Adipocyte (in vitro differentiated cells): ENCODE measurements at places on chromosomes 6 and 20.

DNA sequence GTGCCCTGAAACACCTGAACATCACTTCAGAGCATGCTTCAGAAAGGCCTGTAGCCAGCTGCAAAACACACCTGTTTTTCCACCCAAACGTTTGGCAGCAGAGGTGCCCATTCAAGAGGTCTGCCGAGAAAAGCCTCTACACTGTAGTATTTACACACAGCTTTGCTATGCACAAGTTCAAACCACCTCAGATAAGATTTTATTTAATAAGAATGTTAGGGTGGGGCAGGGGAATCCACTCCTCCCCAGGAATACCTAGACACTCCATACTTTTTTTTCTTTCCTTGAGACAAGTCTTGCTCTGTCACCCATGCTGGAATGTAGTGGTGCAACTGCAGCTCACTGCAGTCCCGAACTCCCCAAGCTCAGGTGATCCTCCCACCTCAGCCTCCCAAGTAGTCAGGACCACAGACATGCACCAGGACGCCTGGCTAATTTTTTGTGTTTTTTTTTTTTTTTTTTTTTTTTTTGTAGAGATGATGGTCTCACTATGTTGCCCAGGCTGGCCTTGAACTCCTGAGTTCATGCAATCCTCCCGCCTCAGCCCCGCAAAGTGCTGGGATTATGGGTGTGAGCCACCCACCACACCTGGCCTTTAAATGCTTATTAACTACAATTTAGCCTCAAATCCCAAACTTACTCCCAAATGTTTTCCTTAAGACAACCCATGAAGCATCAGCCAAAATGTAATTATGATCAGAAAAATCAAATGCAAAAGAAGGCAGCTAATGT is 9.7 kb downstream of the MRPL14 start:
- no peak for DNase-seq

GRCh38 chr6:35148167-35148741 is 7.1 kb upstream of the TCP11 start:
- peak; percentile 28 for DNase-seq

DNA sequence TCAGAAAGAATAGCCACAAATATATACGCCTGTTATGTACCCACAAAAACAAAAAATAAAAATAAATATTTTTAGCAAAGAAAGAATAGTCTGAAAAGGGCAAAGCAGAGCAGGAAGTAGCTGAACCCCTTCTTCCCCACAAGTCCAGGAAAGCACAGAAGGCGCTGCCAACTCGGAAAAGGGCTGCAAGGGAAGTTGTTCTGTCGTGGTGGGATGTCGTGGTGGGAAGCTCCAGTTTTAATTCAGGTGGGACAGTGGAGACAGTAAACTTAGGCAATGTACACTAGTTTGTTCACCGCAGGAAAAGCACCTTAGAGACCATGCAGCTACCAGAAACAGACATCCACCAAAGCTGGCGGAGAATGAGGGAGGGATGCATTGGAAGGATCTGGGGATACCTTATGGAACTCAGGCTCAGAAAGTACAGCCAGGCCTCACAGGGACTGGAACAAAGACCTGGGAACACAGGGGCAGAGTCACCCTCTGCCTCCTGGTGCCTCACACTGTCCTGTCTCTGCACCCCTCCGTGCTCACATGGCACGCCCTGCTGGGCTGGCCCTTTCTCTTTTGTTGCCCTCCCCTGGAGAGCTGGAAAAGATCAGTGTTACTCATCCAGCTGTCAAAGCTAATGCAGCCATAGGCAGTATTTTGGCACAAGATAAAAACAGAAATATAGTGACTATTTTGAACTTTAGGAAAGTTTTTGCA is 3.3 kb upstream of the APMAP start:
- peak; percentile 7 for DNase-seq

DNA sequence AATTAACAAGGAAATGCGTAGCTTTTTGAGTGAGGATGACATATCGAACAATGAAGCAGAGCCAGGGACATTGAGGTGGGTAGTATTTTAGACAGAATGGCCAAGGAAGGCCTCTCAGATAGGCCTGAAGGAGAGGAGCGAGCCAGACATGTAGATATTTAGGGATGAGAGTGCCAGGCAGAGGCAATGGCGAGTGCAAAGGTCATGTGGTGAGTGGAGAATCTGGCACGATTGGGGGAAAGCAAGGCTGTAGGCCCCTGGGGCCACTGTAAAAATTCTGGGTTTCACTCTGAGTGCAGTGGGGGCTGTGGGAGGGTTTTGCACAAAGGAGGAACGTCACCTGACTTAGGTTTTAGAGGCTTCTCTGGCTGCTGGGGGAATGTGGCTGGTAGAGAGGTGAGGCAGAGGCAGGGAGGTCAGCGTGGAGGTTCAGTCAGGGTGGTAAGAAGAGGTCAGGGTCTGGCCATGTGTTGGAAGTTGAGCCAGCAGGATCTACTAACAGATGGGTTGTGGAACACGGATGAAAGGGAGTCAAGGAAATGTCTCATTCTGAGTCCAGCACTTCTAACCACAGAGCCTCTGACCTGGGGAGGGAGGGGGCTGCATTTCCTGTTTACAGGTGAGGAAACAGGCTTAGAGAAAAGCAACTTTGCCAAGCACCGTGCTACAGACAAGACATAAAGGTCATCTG is 11.3 kb downstream of the SIRPA start:
- DNase-seq = no peak

- no peak for DNase-seq
These were observed 775 bp downstream of the MTFR2 start for GRCh38 chr6:136249336-136249735.

DNA sequence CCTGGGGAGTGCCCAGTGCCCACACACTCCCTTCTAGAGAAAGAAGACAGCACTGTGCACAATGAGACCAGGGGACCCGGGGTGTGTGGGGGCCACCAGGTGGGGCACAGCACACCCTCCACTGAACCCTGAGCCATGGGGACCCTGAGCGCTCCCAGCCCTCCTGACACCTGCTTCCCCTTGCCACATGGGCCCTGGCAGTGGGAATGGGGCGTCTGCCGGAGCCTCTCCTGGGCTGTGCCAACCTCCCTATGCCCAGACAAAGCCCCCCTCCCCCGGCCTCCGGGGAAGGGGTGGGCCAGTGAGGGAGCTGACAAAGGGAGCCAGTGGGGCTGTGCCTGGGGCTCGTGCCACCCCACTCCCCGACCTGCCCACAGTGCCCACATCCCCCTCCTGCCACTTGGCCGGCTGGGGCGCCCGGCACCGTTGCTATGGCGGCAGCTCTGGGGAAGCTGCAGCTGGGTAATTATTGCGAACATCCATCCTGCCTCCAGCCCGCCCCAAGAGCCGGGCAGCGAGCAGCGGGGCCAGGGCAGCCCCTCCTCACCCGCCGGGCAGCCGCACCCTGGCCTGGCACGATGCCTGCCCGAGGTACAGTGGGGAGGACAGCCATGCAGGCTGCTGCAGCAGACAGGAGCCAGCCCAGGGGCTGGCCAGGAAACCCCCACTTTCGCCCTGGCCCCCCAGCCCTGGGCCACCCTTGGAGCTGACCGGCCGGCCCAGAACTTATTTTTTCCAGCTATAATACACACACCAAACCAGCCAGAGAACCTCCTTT is 41.9 kb upstream of the NOL4L start:
- DNase-seq = no peak

DNA sequence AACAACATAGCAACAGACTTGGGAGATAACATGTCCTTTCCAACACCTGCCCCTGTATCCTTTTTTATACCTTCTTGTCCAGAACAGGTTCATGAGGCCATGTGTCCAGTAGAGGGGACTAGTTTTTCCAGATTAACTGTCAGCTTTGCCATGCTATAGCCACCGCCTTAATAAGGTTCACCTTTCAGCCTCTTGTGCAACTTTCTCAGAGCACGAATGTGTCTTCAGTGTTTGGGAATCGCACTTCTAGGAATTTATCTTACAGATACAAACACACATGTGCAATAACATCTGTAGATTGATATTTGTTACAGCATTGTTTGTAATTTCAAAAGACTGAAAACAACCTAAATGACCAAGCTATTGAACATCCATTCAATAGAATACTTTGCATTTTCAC is 21.4 kb downstream of the NCR2 start:
- DNase-seq = no peak

GRCh38 chr20:47622118-47622665 is 120.5 kb downstream of the NCOA3 start:
- DNase-seq = no peak

- DNase-seq = no peak
These were observed 648.7 kb upstream of the FLRT3 start for GRCh38 chr20:14986026-14986655.

DNA sequence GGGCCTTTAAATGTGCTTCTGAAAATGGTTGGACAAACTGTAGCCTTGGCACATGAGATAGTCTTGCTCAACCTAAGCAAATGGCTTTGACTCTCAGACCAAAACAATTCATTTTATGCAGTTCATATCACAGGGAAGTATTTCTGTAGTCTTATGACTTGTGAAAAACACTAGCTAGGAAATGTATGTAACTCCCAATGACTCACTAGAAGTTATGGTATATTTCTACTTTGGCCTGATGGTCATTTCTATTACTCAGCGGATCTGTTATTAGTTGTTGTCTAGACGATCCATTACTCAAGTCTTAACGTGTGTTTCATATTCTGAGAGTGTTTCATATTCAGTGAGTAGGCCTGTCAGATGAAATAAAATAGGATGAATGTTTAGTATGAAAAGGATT is 1333.5 kb downstream of the KHDRBS2 start:
- no peak for DNase-seq

GRCh38 chr6:104784884-104785283 is 74.8 kb downstream of the HACE1 start:
- DNase-seq = peak; percentile 60

DNA sequence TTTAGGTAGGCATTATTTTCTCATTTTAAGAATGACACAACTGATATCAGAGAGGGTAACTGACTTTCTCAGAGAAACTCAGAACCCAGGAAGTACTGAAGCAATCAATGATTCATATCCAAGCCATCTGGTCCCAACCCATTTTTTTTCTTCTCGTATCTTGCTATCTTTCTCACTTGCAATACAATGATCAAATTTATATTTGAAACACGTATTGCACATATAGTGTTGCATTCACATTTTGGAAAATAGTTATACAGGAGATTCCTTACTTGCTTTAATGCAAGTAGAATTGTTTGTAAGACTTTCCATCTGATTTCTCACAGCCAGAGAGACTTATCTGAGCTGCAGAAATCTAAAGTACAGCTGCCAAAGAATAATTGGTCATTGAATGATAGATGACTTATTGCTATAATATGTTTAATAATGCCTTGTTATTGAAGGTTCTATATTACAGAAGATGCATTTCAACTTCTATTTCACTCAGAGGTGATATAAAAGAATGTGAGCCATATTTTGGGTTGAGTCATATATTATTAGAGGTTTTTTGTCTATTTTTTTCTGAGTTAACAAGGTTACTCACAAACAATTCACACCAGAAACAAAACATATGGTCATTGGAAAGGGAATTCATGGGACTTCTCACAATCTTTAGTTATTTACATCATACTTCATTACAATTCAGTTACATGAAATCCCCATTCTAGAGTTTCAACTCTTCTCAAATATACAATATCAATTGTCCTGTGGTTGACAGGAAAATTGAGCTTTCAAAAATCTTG is 337.5 kb upstream of the CITED2 start:
- DNase-seq = peak; percentile 57

DNA sequence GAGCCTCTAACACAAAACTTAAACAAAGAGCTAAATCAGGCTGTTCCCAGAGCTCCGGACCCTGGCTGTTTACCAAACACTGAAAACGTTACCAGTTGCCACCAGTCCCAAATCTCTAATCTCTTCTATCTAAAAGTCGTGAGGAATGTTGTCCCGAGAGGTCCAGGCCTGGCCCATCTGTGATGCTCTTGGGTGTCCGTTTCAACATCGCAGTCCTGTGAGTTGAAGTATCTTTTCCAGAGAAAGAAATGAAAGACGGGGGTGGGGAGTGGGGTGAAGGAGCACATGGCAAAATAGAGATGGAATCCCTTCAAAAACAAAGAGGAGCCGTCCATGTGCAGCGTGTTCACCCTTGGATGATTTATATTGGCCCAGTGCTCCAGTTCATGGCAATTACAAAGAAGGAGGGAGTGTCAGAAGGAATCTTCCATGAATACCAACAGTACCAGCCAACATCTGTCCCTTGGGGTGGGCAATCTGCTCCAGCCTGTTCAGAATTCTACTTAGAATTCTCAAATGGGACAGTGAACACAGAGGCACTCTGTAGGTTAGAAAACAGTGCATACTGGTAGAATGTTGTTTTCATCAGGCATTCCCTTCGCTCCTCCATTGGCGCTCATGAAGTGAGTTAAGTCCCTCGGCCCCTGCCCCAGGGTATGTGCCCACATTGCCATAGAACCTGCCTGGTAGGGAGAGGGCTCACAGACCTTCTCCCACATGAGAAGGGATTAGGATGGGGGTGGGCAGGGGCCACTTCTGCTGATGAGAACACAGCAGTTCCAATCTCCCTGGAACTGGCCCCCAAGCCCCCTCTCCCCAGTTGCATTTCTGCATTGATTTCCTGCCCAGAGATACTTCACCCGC is 112.1 kb downstream of the LY86 start:
- no peak for DNase-seq

DNA sequence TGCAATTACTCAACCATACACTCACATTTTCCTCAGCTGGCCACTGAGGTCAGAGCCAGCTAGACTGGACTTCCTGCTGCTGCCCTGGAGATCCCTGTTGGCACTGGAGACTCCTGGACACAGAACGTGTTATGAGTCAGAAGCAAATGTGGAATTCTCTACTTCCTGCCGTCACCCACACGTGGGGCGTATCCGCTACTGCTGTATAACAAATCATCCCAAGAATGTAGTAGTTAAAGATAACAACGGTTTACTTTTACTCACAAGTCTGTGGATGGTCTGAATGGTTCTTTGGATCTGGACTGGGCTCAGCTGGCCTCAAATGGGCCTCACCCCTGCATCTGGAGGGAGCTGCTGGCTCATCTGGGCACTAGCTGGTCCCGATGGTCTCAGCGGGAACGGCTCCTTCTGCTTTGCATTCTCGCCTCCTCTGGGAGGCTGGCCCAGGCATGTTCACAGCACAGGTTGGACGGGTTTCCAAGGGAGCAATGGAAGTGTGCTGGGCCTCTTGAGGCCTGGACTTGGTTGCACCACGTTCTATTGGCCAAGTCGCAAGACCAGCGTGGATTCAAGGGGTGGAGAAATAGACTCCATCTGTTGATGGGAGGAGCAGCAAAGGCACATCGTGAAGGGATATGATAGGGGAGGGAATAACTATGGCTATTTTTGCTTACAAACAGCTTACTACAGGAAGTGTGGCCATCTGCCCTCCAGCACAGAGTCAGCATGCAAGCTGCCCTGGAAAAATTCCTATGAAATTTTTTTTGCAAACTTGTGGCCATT is 118.5 kb downstream of the SNX5 start:
- DNase-seq = peak; percentile 78

- no peak for DNase-seq
These were observed 869 bp upstream of the TRIM15 start for GRCh38 chr6:30162265-30163089.
